ENCODE measurements at places on chromosomes 1 and 21.

DNA sequence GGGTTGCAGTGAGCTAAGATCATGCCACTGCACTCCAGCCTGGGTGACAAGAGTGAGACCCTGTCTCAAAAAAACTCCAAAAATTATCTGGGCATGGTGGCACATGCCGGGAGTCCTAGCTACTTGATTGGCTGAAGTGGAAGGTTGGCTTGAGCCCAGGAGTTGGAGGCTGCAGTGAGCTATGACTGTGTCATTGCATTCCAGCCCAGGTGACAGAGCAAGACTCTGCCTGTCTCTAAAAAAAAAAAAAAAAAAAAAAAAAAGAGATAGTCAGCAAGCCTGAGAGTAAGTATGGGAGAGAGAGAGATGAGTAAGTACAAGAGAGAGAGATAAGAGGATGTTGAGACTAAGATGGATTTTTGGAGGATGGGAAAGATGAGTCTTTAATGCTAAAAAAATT, 180.8 kb upstream of the CACYBP start:
- DNase-seq: no peak

- DNase-seq: no peak
Observed at GRCh38 chr1:116807394-116808199, 53.4 kb downstream of the CD2 start.

DNA sequence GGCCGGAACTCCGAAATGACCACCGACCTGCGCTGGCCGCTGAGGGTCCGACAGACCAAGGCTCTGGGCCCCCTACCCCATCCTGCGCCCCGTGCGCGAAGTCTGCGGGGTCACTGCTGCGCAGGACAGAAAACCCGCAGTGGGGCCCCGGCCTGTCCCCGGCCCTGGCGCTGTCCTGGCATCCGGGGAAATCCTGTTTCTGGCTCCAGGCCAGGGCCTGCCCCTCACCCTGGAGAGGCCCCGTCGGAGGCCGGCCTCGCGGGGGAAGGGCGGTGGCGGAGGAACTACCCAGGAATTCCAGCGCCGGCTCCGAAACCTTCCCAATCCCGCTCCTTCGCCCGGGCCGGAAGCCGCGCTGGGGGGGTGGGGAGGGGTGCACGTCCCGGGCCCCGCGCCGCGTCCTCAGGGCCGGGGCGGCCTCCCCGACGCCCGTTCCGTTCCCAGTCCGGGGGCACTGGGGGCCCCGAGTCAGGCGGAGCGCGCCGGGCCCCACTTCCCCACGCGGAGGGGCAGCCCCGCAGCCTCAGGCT, 77.0 kb downstream of the MORN1 start:
- DNase-seq: no peak

DNA sequence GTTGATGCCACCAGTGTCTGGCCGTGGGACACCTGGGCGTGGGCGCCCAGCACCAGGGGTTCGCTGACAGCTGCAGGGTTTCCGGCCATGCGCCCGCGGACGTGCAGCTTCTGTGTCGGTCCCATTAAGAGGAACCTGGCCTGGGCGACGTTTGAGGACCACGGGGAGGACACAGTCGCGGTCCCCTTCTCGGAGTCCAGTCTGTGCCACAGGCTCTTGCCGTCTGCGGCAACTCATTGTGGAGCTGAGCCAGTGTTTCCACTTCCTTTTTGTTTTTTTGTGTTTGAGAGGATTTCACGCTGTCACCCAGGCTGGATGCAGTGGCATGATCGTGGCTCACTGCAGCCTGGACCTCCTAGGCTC, 1.6 kb upstream of the C1orf159 start:
- no peak for DNase-seq

GRCh38 chr1:4637616-4638344, 16.6 kb upstream of the AJAP1 start:
- no peak for DNase-seq
